ENCODE measurements at places on chromosomes 13 and 19. TPM values are rescaled to one million over a fixed set of nuclear protein-coding genes. Genes with fewer than 3 reads are reported as not detected.

DNA sequence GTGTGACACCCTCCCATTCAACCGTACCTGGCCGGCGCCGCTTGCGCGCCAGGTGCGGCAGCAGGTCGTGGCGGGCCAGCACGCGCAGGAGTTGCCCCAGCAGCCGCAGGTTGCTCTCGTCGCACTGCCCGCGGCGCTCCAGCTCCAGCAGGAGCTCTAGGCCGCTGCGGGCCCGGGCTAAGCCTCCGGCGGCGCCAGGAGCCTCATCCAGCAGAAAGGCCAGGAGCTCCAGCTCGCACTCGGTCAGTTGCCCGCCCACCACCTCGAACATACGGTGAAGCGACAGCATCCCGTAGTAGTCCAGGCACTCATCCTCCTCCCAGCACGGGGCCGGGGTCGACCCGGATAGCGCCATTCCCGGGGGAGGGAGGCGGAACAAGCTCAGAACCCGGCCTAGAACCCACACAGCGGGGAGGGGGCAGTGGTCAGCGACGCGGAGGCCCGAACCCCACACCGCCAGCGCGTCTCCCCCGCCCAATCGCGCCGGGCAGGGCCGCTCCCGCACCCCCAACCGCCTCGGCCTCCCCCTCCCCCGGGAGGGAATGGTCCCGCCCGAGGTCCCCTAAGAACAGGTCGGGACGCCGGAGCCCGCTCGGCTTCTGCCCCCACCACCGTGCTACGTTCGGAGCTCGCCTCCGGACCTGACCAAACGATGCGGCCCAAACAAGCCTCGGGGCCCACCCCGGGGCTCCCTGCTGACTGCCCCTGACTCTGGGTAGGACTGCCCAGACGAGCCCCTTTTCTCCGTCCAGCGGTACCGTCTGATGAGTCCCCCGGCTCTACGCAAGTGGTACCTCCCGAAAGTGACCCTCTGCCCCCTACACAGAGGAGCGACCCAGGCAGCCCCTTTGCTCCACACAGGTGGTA is 591 bp downstream of the DEDD2 start:
- DNase-seq: peak; percentile 58

DNA sequence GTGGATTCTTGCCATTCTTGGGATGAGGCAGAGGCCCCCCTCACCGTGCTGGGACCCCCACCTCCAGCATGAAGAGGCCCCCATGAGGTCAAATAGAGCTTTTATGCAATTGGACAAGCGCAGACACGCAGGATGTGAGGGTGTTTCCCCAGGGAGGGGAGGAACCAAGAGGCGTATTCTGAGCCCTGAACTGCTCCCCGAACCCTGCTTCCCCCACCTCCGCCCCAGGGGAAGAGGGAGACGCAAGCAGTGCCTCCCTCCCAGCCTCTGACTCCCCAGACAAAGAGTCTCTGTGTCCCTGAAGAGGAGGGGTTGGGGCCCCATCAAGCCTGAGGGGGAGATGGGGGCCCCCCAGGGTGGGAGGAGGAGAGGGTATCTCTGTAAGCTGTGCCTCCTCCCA is 1.3 kb upstream of the RDH8 start:
- no peak for DNase-seq

DNA sequence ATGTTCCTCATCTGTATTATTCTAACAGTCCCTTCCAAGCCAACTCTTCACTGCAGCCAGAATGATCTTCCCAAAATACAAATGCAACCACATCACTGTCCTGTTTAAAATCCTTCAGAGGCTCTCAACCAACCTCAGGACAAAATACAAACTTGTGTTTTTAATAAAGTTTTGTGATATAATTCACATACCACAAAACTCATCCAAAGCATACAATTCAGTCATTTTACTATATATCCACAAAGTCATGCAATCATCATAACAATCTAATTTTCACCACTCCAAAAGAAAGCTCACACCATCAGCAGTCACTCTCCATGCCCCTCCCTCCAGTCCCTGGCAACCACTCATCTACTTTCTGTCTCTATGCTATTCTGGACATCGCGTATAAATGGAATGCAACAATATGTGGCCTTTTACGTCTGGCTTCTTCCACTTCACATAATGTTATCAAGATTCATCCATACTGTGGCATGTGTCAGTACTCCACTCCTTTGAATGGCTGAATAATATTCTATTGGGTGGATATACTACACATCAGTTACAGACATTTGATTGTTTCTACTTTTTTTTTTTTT is 81.7 kb upstream of the DOCK9 start:
- DNase-seq: no peak

- no peak for DNase-seq
Observed at GRCh38 chr19:30692879-30693503, 320.8 kb downstream of the ZNF536 start.

GRCh38 chr13:109152941-109153340 is 523.5 kb downstream of the MYO16 start:
- DNase-seq: no peak

- DNase-seq: no peak
Observed at GRCh38 chr19:40774916-40775631, at the start of gene MIA. MIA (plus strand) TSS chr19:40775521; CDS start chr19:40775543, 22 bp downstream.

GRCh38 chr13:54185101-54185500 is 1156.5 kb downstream of the OLFM4 start:
- DNase-seq: no peak

- DNase-seq: no peak
Observed at GRCh38 chr13:43846496-43847158, 32.9 kb downstream of the CCDC122 start.

- no peak for DNase-seq
Observed at GRCh38 chr19:2759965-2760364, 20.1 kb upstream of the SLC39A3 start.

- no peak for DNase-seq
Observed at GRCh38 chr13:113115363-113116205, 7.0 kb upstream of the F10 start.

GRCh38 chr19:1482361-1483130 is 3.5 kb upstream of the C19orf25 start:
- DNase-seq: no peak

DNA sequence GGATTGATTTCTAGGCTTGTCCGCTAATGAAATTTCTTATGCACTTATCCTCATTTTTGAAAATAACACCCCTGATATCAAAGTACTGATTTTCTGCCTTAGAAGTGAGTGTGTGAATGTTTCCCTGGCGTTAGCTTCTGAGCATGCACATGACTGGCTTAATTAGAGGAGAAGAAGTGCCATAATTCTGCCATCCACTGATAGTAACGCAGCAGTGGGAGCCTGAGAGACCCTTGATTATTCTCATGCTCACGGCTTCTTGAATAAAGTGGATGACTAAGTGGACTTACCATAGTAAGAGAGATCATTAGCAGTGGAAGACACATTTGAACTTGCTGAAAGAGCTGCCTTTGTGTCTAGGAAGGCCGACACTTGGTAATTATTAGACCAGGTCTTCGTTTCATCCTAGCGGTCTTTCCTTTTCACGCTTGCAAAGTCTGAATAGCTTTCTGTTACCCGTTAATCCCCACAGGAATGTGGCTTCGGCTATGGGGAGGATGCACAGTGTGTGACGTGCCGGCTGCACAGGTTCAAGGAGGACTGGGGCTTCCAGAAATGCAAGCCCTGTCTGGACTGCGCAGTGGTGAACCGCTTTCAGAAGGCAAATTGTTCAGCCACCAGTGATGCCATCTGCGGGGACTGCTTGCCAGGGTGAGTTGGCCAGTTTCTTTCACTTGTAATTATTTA is 45.3 kb downstream of the TNFRSF19 start:
- no peak for DNase-seq

GRCh38 chr19:55189403-55189835 is 9.3 kb upstream of the SYT5 start:
- DNase-seq: no peak

DNA sequence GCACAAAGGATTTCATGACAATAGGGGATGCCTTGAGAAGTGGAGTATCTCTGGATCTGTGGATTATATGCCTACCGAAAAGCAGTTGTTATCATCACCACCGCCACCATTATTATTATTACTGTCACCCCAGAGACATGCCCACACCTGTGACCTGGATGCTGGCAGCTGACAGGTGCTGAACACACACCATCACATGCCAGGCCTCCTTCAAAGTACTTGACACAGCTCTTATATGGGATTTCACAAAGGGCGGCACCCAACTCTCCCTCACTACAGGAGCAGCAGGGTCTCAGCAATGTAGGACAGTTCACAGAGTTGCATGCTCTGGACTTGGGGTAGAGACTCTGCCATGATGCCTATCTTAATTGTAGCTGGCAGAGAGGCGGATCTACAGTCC is 5.6 kb upstream of the GPR42 start:
- DNase-seq: no peak

DNA sequence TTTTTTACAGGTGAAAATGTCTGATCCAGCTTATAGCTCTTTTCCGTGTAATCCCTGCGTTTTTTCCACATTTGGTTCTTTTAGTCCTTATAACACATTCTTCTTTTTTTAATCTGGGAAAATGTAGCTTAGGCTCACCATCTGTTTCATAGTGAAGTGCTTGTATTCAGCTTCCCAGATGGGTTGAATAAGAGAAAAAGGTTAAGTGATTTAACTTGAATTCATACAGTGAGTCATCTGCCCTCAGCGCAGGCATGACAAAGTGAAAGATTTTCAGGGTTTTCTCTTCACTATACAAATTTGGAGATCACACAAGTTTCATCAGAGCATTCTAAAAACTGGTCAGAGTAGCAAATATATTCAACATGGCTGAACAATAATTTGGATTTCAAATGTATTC is 224.8 kb downstream of the SPRY2 start:
- DNase-seq: no peak

CCNA1 gene
- total RNA-seq: 0.21 TPM

ZNF726 gene
- 20.2 TPM for total RNA-seq

SHISA2 gene
- 0.07 TPM for total RNA-seq

C19orf44 gene
- 2.9 TPM for total RNA-seq

CD37 gene
- total RNA-seq: 191 TPM

ZNF556 gene
- not detected for total RNA-seq
